NCI-H69 (cell line): ENCODE measurements at places on chromosomes 1 and 21.

GRCh38 chr1:225577241-225577640 lies 75.7 kb downstream of the ENAH start:
- DNase-seq: no peak

DNA sequence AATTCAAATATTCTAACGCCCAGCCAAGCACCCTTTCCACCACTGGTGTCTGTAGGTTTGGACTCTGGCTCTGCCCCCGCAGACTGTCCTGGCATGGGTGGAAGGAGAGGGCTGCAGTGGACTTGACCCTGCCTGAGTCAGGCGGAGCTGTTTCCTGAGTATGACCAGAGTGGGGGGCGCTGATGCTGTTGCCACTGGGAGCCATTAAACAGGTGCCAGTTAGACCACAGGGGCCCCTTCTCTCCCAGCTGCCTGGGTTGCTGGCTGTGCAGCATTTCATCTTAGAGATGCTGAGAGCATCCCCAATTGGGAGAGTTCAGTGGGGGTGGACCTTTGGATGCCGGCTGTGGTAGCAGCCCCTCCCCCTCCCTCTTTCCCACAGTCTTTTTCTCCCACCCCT lies 539.5 kb downstream of the MATN1 start:
- DNase-seq: no peak

- no peak for DNase-seq
Measured at GRCh38 chr1:107879346-107879745, 85.6 kb downstream of the VAV3 start.

- DNase-seq: peak; percentile 87
Measured at GRCh38 chr1:42380586-42381279, at the start of gene RIMKLA. TSS of gene RIMKLA (plus strand) at chr1:42380792. CDS start at chr1:42380935, 143 bp downstream.

DNA sequence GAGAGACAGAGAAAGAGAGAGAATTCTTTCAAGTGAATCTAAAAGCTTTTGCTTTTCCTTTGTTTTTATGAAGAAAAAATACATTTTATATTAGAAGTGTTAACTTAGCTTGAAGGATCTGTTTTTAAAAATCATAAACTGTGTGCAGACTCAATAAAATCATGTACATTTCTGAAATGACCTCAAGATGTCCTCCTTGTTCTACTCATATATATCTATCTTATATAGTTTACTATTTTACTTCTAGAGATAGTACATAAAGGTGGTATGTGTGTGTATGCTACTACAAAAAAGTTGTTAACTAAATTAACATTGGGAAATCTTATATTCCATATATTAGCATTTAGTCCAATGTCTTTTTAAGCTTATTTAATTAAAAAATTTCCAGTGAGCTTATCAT lies 117.6 kb downstream of the PTPRC start:
- peak; percentile 53 for DNase-seq

DNA sequence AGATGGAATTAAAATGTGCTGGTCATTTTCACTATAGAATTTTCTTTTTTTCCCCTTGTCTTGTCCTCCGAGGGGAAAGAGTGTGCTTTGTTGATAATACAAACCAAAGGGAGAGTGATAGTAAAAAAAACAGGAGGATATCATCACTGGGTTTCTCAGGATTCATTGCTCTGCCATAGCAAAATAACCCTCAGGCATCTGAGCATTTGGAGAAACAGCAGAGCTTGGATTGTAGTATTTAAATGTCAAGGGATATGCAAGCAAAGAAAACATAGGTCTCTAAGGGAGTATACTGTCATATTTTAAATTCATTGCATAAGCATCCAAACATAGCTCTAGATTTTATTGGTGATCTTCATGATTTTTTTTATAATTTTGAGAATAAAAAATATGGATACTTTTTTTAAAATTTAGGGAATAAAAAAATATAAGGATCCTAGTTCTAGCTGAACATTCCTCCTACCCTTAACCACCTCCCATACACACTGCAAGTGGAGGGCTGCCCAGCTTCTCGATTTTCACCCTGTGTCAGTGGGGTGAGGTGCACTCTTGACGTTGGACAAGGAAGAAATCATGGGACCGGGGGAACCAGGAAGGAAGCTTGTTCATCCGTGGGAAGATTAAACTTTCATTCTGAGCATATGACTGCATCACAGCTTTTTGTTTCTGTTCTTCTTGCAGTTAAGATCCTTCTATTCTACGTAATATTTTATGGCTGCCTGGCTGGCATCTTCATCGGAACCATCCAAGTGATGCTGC lies 4.4 kb downstream of the ATP1B1 start:
- DNase-seq: no peak

DNA sequence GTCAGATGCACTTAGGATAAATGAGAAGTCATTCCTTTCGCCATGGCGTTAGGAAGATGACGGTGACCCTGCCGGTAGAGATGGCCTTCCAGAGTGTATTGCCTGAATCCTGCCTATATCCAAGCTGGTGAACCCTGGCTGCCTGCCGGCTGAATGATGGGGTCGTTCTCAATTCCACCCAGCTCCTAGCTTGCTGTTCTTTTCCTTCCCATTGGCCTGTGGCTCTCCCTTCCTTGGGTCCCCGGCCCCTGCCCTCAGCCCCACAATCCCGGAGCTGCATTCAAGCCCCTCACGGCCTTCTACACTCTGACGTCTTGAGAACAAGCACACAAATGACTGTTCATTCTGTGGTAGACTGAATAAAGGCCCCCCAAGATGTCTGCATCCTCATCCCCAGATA lies 28.2 kb upstream of the ZBTB21 start:
- DNase-seq: no peak

DNA sequence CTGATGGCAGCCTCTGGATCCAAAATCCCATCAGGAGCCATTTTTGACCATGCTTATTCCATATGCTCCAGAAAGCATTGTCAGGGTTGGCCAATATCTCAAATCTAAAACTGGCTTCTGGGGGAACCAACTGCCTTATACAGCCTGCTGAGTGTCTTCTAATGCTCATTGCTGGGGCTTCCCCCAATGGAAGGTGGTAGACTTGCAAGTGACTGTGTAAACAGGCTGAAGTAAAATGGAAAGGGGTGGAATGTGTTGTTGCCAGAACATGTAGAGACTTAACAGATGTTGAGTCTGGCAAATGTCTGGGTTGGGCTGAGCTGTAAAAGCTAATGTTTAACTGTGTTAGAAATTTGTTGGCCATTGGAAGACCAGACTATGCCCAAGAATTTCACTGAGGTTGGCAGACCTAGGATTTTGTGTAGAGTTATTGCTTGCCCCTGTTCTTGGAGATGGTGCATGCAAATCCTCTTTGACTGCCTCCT lies 22.7 kb upstream of the LRIF1 start:
- DNase-seq: no peak

DNA sequence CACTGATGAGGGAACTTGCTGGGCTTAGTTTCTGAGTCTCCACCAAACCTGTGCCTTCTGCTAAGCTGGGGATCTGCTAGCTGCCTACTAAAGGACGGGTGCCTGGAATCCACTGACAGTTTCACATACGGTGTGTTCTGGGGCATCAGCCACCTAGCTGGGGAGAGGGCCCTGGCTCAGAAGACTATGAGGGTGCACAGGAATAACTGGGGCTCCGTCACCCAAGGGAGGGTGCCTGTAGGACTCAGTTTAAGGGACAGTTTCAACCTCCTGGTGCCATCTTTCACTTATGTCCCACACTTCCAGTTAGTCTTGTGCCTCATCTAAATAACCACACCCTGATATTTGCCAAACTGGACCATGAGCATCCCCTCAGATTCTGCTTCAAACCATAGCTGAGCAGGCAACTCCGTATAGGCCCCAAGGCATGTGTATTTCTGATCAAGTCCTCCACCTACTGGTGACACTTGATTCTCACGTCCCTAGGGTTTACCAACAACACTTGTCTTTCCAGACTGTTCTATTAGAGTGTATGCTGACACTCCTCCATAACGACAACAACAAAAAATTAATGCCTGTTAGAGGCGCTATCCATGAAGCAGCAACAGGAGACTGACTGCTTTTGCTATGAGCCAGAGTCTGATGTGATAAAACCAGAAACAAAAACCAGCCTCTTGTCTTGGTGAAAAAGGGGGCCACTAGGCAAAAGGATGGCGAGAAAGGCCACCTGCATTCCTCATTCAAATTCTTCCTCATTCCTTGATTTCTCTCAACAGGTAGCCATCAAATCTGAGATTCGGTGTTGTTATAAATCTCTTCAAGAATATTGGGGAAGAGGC lies 55.0 kb upstream of the PAXBP1 start:
- DNase-seq: peak; percentile 57

DNA sequence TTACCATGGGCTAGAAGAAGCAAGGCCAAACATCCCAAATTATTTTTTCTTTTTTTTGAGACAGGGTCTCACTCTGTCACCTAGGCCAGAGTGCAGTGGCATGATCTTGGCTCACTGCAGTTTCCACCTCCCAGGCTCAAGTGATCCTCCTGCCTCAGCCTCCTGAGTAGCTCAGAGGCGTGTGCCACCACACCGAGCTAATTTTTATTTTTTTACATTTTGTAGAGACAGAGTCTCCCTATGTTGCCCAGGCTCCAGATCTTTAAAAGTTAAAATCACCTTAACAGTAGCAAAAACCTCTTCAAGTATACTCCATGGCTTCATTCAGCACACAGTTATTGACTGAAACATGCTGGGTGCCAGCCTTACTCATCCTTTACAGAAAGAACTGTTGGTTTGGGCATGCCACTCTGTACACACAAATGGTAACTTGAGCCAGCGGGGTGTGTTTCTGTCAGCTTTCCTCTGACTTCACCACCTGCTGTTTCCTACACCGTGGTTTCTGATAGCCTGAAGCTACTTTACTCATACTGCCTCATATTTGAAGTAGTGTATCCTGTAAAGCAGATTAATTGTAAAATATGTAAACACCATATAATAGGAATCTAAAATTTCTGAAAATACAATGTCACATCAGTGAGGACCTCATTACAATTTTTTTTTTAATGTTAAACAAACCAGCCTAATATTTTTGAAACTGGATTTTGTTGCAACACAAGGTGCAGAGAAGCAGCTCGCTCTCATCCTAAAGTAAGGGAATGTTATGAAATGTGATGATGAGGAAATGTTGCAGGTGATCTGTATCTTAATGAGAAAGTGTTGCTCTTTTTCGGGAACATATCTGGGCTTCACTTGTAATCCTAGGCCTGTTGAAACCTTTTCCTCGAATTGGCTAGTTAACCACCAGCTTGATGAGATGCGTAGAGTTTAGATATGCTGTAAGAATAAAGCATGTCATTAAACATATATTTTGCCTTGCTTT lies 113.9 kb downstream of the ATP5PO start:
- peak; percentile 98 for DNase-seq

- peak; percentile 47 for DNase-seq
Measured at GRCh38 chr1:212487286-212487685, 54.6 kb downstream of the NENF start.

GRCh38 chr1:152191260-152191659 lies 32.2 kb upstream of the RPTN start:
- DNase-seq: no peak

- peak; percentile 40 for DNase-seq
Measured at GRCh38 chr1:212752934-212753497, 38.6 kb downstream of the NSL1 start.

- peak; percentile 76 for DNase-seq
Measured at GRCh38 chr1:218259800-218260199, 25.3 kb upstream of the RRP15 start.

- DNase-seq: no peak
Measured at GRCh38 chr1:168245042-168245441, 19.2 kb downstream of the SFT2D2 start.
